ENCODE measurements at places on chromosomes 2 and 18. TPM values are rescaled to one million over a fixed set of nuclear protein-coding genes. Genes with fewer than 3 reads are reported as not detected.

The RAD51AP2 gene
- polyA plus RNA-seq = 0.03 TPM

The EVA1A gene
- polyA plus RNA-seq = 8.8 TPM

The LYPD6B gene
- 11.1 TPM for polyA plus RNA-seq

The SCG2 gene
- polyA plus RNA-seq = 1.4 TPM

The CNTNAP5 gene
- not detected for polyA plus RNA-seq

The RALBP1 gene
- polyA plus RNA-seq = 30.4 TPM

The LINC00305 gene
- polyA plus RNA-seq = not detected

The CCDC121 gene
- 4.8 TPM for polyA plus RNA-seq

The TTC21B gene
- polyA plus RNA-seq = 3.2 TPM

The CHRND gene
- polyA plus RNA-seq = not detected

The KLHL14 gene
- polyA plus RNA-seq = 0.40 TPM

- H3K27me3 ChIP-seq = no peaks in the 10 kb centered on the region
- no peak for DNase-seq
- H3K4me3 ChIP-seq = no peak overlapping the region
- H3K4me1 ChIP-seq = no peaks in the 10 kb centered on the region
- no peaks in the 10 kb centered on the region for H3K36me3 ChIP-seq
Observed at GRCh38 chr2:179072527-179072926, 22.6 kb upstream of the CCDC141 start.

DNA sequence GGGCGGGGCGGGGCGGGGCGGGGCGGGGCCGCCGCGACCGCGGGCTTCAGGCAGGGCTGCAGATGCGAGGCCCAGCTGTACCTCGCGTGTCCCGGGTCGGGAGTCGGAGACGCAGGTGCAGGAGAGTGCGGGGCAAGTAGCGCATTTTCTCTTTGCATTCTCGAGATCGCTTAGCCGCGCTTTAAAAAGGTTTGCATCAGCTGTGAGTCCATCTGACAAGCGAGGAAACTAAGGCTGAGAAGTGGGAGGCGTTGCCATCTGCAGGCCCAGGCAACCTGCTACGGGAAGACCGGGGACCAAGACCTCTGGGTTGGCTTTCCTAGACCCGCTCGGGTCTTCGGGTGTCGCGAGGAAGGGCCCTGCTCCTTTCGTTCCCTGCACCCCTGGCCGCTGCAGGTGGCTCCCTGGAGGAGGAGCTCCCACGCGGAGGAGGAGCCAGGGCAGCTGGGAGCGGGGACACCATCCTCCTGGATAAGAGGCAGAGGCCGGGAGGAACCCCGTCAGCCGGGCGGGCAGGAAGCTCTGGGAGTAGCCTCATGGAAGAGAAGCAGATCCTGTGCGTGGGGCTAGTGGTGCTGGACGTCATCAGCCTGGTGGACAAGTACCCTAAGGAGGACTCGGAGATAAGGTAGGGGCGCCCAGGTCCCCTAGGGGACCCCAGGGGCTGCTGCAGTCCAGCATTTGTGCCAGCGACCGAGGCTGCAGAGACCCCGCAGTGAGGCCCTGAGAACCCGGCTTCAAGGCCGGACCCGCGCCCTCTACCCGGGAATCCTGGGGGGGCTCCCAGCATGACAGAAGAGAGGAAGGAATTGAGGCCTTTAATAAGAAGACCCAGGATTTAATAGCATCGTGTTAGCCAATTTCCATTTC lies at the start of gene KHK:
KHK (plus strand) TSS at position 49 of the 870 bp plus-strand sequence; CDS start at position 537, 488 bp downstream.
- H3K27ac ChIP-seq = peak within 1 kb of the TSS; percentile 85
- peak; percentile 87 for DNase-seq
- peak within 1 kb of the TSS; percentile 76 for H3K4me3 ChIP-seq
- H3K36me3 ChIP-seq = no peaks in the 10 kb centered on the region
- no peaks in the 10 kb centered on the region for H3K27me3 ChIP-seq

GRCh38 chr2:122194546-122194945 lies 439.1 kb downstream of the TSN start:
- H3K36me3 ChIP-seq = no peaks in the 10 kb centered on the region
- H3K4me1 ChIP-seq = no peaks in the 10 kb centered on the region
- no peak for DNase-seq
- H3K27ac ChIP-seq = no peak overlapping the region

DNA sequence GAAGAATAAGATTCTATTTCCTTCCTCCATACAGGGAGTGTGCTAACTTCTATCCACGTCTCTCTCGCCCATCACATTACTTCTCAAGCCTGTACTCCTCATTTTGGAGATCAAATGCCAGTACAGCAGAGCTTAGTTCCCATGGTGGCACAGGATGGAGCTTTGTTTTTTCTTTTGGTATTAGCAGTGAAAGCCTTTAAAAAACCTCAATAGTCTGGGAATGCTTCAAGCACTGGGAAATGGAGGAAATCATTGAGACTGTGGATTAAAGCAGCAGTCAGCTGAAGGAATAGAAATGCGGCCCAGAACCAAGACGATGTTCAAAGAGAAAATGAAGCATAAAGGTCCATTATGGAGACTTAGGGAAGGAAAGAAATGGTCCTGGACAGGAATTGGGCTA lies 102.3 kb downstream of the NRXN1 start:
- no peak for DNase-seq
- no peaks in the 10 kb centered on the region for H3K4me1 ChIP-seq
- H3K36me3 ChIP-seq = no peaks in the 10 kb centered on the region
- no peak overlapping the region for H3K4me3 ChIP-seq
- no peak overlapping the region for H3K27ac ChIP-seq
- no peaks in the 10 kb centered on the region for H3K27me3 ChIP-seq

DNA sequence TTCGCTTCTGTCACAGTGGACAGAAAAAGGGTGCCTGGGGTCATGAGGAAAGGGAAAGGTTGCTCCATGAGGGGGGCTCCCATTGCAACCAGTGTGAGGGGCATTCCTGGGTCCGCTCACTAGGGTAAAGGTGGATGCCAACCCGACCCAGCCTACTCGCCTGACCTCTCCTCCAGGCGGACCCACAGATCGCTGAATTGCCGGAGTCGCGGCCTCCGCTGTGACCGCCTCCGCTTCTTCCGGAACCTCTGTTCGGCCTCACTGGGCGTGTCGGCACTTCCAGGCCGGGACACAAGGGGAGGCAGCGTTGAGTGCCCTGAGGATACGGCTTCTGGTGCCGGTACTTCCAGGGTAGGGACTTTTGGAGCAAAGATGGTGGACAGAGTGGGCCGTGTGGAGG lies 57.1 kb downstream of the TRABD2A start:
- no peaks in the 10 kb centered on the region for H3K27me3 ChIP-seq
- H3K27ac ChIP-seq = no peak overlapping the region
- H3K4me1 ChIP-seq = no peaks in the 10 kb centered on the region
- H3K4me3 ChIP-seq = no peak overlapping the region
- no peak for DNase-seq
- no peaks in the 10 kb centered on the region for H3K36me3 ChIP-seq

GRCh38 chr2:61272421-61273070 lies 110.6 kb downstream of the C2orf74 start:
- no peak overlapping the region for H3K4me3 ChIP-seq
- no peaks in the 10 kb centered on the region for H3K4me1 ChIP-seq
- no peak overlapping the region for H3K27ac ChIP-seq

DNA sequence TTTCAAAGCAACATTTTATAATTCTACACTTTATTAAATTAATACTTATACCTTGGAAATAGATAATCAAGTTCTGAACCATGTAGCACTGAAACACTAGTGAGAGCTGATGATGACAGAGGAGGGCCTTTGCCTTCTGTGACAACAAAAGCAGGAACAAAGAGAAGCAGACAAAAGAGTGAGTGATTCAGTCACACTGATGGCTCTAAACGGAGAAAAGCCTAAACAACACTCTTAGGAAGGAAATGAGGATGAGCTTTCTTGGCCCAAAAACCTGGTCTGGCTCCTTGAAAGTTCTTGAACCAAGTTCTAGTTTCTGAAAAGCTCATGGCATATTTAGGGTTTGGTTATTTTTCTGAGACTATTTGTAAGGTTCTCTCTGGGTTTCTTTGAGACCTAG lies 271.9 kb downstream of the DPP10 start:
- H3K4me1 ChIP-seq = no peaks in the 10 kb centered on the region
- H3K27ac ChIP-seq = no peak overlapping the region
- no peaks in the 10 kb centered on the region for H3K36me3 ChIP-seq
- no peaks in the 10 kb centered on the region for H3K27me3 ChIP-seq

GRCh38 chr2:145366341-145366740 lies 846.4 kb upstream of the ZEB2 start:
- H3K4me1 ChIP-seq = no peaks in the 10 kb centered on the region
- no peaks in the 10 kb centered on the region for H3K27me3 ChIP-seq
- H3K4me3 ChIP-seq = no peak overlapping the region
- H3K27ac ChIP-seq = no peak overlapping the region
- no peak for DNase-seq
- H3K36me3 ChIP-seq = no peaks in the 10 kb centered on the region

GRCh38 chr2:128304715-128305554 lies 13.7 kb downstream of the HS6ST1 start:
- DNase-seq = no peak
- no peak overlapping the region for H3K4me3 ChIP-seq
- H3K36me3 ChIP-seq = no peaks in the 10 kb centered on the region
- no peaks in the 10 kb centered on the region for H3K27me3 ChIP-seq
- no peaks in the 10 kb centered on the region for H3K4me1 ChIP-seq

DNA sequence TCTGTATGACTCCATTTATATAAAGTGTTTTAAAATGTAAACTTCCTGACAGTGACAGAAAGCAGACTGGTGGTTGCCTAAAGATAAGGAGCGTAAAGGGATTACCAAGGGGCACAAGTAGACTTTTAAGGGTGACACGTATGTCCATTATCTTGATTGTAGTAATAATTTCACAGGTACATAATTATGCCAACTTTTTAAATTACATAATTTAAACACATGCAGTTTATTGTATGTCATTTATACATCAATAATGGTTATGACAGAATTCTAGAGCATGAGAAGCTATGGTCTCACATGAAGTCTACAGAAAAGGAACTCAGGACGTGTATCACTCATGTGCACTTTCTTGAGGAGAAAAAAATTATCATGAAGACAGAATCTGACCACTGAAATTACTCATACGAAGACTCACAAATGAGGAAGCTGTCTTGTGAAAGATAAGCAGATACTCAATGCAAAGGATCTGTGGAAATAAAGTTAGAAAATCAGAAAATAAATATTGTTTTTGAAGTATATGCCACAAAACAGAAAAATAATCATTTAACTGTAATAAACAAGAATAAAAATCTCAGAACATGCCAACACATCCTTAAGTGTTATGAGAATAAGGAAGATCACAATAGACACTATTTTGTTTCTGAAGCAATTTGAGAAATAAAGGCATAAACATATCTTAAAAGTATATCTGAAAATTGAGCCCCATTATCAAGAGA lies 84.4 kb downstream of the TMEM131 start:
- H3K4me3 ChIP-seq = no peak overlapping the region
- no peaks in the 10 kb centered on the region for H3K27me3 ChIP-seq
- DNase-seq = no peak
- H3K36me3 ChIP-seq = no peaks in the 10 kb centered on the region
- peaks cover 5% of the 10 kb centered on the region for H3K4me1 ChIP-seq
- H3K27ac ChIP-seq = no peak overlapping the region

Data from small intestine (tissue), 16 donors.